ENCODE measurements at places on chromosomes 7 and 10.

GRCh38 chr7:149060156-149060555 is 30.4 kb downstream of the ZNF786 start:
- no peak for DNase-seq

GRCh38 chr7:76358481-76359110 is at the start of gene YWHAG:
TSS of gene YWHAG (minus strand) at chr7:76358991. CDS start at chr7:76358808, 183 bp downstream.
- DNase-seq, result peak; percentile 88

GRCh38 chr7:54538122-54538521 is 4.1 kb upstream of the VSTM2A start:
- no peak for DNase-seq

GRCh38 chr7:132084776-132085388 is 491.4 kb downstream of the PLXNA4 start:
- peak; percentile 27 for DNase-seq

GRCh38 chr10:92544296-92544695 is 29.6 kb downstream of the IDE start:
- peak; percentile 69 for DNase-seq

GRCh38 chr10:93088466-93088865 is 14.8 kb downstream of the CYP26A1 start:
- no peak for DNase-seq

DNA sequence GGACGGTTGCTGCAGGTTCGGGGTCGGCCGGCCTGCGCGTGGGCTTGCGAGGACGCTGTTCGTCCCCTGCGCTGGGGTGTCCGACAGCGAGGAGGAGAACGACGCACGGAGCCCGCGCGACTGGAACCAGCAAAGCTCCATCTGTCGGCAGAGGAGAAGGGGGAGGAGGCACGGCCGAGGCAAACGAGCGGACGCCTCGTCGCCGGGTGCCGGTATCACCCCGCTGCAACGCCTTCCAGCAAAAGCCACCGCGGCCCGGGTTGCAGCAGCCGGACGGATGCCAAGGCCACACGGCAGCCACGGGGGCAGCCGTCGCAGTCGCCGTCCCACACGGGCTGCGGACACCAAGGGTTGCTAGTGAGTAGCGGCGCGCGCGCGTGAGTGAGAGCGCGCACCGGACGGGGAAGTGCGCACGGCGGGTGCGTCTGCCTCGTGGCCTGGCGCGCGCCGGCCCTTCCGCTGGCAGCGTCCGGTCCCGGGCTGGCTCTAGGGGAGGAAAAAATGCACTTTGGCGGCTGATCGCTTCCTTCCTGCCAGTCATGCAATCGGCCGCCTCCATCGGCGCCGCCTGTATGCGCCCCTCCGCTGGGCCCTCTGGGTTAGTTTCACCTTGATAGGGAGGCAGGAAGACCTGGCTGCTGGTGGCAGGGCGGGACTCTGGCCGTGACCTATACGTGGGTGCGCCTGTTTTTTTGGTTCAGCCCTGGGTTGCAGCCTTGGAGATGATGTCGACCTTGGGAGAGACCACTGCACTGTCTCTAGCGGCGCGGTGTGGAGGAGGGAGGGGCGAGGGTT is 434 bp downstream of the STAMBPL1 start:
- peak; percentile 87 for DNase-seq

DNA sequence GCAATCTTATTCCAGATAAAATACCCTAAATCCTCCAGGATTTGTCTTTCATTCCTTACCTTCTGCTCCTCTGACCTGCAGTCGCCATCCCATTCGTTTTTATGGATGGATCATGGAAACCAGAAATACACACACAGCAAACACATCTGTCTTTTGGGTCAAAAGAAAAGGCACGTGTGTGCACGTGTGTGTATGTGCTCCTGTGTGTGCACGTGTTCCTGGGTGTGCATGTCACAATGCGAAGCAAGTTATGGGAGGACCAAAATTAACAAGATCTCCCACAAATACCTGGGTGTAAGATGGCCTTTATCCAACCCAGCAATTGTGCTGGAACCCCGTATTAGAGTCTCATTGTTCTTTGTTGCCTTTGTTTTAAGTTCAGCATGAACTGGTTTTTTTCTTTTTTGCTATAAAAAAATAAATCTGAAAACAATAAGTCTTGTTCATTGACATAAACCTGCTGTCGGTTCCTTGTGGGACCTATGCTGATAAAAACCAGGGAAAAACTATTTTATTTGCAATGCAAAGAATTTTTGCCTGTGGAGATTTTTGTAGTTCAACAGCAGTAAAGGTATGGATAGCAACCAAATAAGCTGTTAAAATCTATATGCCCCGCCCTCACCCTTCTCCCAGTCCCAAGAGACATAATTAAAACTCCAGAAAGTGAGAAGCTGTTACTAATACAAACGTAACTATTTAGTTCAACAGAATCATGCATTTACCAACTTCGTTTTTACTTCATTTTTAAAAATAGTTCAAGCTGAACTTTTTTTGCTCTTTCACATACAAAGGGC is 229.6 kb downstream of the CREB5 start:
- DNase-seq, result no peak

DNA sequence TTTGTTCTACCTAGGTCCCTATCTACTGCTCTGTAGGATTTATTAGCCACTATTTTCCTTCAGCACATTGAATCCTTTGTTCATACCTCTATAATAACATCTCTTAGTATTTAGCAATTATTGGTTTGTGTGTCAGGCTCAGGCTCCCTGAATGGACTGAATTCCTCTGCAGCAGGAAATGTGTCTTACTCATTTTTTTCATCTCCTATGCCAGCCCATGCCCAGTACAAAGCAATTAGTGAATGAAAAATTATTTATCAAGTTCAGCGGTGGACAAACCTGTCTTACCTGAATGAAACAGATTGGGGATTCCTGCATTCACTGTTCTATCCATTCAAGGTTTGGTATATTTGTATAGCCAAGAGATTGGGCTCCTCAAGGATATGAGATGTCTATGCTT is 53.7 kb downstream of the C1GALT1 start:
- DNase-seq, result no peak

GRCh38 chr7:47572094-47572445 is 9.8 kb downstream of the TNS3 start:
- DNase-seq, result no peak

DNA sequence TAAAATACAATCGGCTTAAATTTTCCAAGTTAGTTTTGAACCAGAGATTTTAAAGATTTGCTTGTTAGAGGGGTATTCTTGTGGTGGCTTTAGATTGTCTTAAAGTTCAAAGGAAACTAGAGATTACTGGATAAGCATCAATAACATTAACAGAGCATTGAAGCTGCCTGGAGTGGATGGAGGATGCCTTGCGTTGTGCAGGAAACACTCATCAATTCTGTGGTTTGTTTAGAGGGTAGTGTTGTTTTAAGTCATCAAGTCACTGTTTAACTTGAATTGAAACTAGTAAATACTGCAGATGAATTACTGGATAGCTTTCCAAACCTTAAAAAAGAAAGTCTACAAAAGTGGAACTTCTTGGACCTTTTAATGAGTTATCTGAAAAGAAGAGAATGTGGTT is 218.6 kb downstream of the CELF2 start:
- DNase-seq, result no peak

DNA sequence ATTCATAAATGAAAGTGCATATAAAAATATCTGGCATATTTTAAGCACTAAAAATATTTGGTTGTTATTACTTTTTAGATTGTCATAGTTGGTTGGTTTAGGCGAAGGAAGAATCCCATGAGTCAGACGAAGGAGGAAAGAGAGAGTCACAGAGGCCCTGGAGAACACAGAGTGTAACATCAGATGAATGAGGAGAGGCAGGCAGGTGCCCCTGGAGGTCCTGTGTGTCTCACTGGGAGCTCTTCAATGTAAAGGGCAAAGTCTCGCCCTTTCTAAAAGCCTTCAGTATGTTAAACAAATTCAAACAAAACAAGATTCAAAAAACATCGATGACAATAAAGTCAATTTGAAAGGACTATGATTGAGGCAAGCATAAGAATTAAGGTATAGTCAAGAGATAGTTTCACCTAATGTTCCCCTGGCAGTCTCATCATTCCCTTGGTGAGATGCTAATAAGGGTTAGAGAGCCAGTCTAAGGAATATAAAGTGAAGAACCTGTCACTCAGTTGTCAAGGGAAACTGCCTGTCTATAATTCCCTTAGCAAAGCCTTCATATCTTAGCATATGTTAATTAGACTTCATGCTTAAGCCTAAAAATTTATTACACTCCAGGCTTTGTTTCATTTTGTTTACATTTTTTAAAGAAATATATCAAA is 194.3 kb downstream of the TPK1 start:
- DNase-seq, result no peak

- DNase-seq, result no peak
Observed at GRCh38 chr10:71959526-71959925, 4.7 kb upstream of the CHST3 start.

DNA sequence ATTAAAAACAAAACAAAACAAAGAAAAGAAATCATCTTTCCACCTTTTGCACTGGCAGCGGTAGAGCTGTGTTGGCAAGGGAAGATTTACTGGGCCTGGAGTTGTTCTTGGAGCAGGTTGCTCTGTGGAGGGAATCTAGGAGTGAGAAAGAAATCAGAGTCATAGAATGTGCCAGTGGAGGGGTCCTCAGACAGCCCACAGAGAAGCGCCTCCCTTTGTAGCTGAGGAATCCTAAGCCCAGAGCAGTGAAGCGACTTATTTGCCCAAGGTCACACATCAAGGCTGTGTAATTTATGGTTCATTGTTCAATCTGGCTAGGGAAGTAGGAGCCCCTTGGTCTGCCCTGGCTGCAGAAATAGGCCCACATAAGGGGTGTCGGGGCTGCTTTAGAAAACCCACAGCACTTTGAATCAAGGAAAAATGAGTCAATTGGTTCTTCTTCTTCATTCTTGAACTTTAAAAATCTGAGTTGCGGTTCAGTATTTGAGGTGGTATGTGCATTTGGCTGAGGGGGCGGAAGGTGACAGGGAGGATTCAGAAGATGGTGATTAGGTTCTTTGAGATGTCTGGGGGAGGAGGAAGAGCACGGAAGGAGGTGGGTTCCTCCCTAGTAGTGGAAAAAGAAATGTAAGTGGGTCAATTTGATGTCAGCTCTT is 253.7 kb downstream of the PTEN start:
- peak; percentile 41 for DNase-seq

DNA sequence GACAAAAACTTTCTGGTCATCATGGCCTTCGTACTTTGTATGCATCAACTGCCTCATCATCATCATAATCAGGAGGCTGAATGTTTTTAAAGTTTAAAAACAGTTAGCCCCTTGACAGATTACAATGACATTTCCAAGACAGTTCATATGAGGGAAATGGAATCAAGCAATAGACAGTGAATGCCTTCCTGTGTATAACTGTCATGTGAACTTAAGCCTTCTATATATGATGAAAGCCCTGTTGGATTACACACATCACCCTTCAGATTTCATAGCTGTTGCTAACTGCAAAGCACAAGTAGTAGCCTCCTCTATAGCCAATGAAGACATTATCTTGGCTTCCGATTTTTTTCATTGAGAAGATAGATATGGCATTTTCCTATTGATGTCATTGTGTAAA is 154.0 kb downstream of the PLXDC2 start:
- no peak for DNase-seq

DNA sequence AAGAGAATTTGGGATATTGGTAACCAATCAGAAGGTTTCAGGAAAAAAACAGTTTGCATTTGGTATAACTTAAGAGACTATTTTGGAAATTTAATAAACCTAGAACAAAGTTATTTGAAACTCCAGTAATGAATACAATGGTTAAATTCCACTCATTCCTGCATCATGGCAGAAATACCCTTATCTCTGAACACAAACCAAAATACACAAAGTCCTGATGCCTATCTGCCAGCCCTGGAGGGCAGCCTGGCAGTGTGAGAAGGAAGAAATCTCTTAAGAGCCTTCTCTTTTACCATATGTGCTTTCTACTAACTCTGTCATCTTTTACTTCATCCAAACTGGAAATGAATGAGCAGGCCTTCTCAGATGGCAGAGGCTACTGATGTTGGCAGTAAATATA is 147.1 kb upstream of the LYZL1 start:
- DNase-seq, result peak; percentile 79

DNA sequence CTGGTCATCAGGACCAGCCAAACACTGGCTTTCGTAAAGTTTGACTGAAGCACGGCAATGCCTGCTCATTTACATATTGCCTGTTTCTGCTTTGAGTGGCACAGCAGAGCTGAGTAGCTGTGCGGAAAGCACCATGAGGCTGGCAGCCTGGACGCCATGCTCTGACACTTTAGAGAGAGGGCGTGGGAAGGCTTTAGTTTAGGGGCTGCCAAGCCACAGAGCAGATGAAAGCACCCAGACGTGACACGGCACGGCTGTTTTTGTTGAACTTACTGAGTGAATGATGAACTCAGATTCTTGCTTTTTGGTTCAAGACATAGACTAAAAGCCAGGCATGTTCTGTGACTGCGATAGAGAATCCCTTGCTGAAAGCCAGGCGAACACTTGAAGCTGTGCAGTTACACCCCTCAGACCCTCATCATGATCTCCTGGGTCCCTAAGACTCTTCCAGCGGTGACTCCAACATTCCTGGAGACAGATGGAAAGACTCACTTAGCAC is 182.1 kb downstream of the ZMYND11 start:
- DNase-seq, result no peak

DNA sequence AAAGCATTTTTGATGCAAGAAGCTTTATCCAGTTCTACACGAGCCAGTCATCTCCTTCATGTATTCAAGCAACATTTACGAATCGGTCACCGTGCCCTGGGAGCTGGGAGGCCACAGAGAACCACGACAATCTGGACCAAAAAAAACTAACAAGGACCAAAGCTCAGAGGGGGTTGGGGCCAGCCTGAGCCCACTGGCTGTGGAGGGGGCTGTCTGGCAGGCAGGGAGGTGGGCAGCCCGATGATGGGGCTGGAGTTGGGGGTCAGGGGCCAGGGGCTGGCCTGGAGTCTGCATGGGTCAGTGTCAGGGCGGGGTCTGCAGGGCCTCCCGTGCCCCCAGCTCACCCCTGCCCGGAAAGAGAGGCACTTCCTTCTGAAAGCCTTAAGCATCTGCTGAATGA is 12.5 kb upstream of the GRIFIN start:
- no peak for DNase-seq

- no peak for DNase-seq
Observed at GRCh38 chr10:77093126-77093525, 544.5 kb downstream of the KCNMA1 start.

- no peak for DNase-seq
Observed at GRCh38 chr10:132507409-132507955, 30.1 kb upstream of the INPP5A start.
